ENCODE measurements at places on chromosomes 1 and 21.

DNA sequence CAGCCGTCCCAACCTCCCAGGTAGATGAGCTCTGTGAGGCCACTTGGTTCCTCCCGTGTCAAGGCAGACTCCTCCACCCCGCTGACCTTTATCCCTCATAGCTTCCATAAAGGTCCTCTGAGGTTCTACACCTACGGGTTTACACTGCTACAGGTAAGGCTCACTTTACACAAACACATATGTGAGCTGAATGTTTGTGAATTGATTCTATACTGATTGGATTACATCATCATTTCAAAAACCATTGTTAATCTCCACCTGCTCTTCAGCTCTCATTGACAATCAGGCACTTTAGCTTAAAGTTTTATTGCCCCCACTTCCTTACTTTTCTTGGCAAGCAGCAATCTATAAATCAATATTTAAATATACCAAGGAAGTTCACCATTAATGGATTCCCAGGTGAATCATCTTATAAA is 12.8 kb upstream of the RGS16 start:
- ATAC-seq, result no peak

GRCh38 chr1:39488793-39489566 is 2.5 kb upstream of the BMP8A start:
- no peak for ATAC-seq

GRCh38 chr1:61102621-61103020 is 20.3 kb downstream of the NFIA start:
- ATAC-seq, result no peak

DNA sequence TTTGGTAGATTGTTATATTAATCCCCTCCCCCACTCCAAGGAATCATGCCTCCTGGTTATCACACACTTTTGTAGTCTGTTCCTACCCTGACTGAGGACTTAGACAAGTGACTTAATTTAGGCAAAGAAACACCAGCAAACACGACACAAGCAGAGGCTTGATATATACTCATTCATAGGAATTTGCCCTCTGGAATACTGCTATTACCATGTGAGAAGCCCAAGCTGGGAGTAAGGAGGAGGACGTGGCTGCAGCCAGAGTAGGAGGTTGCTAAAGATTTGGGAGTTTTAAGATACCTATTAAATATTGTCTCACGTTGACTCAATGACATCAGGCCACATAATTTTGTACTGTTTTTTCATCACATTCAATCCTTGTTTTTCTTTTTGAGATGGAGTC is 100.2 kb downstream of the LRRC53 start:
- ATAC-seq, result no peak

- ATAC-seq, result no peak
These were observed 4.9 kb downstream of the TMEM9 start for GRCh38 chr1:201149400-201149799.

DNA sequence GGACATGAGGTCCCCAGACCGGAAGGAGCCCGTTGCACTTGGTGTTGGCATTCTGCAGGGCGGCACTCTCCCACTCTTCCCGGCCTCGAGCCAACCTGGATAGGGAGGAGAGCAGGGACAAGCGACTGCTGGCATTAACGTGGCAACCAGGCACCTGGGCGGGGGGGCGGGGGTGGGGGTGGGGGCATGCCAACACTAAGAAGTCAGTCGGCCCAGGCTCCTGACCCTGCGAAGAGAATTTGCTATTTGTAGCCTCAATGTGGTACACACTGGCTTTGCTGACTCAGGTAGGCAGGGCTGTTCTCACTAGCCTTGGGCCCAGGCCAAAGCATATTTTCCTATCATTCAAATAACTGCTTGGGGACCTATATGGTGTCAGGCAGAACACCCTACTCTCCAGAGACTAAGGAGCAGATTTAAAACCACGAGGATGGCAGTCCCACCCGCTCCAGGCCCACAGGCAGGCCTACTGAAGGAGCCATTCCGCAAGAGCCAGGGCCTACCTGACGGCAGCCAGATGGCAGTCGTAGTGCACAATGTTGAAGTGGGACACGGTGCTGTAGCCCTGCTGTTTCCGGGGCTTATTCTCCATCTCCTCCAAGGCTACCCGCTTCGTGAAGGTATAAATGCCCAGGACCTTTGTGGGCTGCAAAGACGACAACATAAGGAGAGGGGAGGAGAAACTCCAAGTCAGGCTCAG is 123.7 kb downstream of the UBR4 start:
- ATAC-seq, result no peak

DNA sequence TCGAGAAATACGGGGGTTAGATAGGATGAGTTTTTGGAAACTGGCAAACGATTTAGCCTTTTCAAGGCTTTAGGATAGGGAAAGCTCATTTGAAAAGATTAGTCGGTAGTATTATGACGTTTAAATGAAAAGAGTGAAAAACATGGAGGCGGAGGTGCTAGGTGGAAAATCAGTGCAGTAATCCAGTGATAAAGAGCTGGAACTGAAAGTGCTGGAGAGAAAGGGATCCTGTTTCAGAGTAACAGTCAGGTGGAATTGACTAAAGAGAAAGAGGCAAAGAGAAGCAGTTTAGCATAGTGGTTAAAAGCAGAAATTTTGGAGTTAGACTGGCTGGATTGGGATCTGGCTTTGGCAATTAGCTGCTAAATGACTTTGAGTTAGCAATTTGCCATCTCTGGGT is 945 bp downstream of the WDR3 start:
- no peak for ATAC-seq

DNA sequence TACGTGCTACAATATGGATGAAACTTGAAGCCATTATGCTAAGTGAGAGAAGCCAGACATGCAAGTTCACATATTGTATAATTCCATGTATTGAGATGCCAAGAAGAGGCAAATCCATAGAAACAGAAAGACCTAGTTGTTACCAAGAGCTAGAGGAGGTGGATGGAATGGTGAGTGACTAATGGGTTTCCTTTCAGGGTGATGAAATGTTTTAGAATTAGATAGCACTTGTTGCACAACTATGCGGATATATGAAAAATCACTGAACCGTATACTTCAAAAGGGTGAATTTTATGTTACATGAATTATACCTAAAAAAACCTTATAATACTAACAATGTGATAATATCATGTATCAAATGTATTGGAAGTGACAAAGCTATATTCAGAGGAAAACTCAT is 18.1 kb downstream of the EPHA10 start:
- no peak for ATAC-seq

- no peak for ATAC-seq
These were observed 20.4 kb upstream of the UBXN10 start for GRCh38 chr1:20165522-20165951.

DNA sequence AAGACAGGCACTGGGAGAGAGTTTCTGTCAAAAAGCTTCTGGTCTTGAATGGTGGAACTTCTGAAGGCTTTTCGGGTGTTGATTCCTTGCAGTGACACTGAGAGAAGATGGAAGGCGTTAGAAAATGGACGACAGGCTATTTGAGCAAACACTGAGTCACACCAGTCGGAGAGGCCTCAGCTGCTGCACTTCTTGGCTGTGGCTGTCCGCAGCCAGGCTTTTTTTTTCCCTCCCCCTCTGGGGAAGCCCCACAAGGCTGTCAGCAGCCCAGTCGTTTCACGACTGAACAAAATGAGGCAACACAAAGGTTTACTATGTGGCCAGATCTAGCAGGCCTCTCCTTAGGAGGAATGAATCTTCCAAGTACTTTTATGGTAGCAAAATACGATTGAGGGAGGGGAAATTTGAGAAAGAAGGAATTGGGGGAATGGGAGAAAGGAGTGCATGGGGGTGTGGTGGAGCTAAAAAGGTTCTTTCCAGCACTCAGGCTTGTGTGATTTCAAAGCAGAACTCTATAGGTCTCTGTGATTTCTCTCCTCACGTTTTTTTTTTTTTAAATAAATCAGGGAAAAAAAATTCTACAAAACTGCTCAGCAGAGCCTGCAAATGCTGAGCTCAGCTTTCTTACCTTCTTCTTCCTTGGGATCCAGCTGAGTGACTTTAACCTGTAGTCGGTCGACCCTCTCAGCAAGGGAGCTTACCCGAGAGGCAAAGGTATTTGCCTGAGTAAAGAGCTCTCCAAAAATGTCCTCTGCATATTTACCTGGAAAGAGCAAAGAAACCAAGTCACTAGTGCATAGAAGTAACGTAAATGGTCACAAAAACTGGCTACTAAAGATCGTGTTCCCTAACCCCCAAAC is 26.1 kb downstream of the GPR3 start:
- peak; percentile 99 for ATAC-seq

DNA sequence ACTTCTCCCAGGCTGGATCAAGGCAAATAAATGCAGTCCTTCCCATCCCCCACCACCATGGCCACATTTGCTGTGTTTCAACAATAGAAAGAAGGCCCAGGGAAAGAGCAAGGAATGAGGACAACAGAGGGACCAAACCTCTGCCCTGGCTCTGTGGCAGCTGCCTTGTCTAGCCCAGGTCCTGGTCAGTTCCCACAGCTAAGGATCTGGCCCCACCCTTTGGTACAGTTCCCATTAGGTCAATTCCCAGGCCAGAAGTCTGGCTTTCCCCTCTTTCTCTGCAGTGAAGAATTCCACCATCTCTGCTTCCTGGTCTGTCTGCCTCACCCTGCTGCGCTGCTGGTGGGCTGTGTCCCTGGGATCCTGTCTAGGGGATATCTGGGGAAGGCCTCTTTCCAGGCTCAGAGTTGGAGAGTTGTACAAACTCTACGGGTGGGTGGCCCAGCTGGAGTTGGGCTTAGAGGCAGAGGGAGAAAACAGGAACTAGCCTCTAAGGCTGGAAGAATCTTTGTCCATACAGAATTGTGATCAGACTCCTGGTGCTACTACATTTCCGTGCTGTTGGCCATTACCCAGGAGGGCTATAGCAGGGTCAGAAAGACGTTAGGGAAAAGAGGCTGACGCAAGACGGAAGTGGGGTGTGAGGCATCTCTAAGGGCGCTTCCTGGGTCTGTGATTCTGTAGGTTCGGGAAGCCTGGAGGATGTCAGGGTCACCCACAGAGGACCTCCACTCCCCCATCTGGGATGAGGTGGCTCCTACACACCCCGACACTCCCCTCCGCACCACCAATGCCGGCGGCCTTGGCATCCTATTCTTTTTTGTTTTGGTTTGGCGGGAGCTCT is 953 bp upstream of the NDUFS2 start:
- ATAC-seq, result no peak

Data from activated T-helper 17 cell treated with anti-CD3 and anti-CD28 coated beads, Interleukin-2, amount 50 U/mL, for 72 hours (primary cell).